Fibroblast of villous mesenchyme (primary cell): ENCODE measurements at places on chromosomes 1 and 21. TPM values are rescaled to one million over a fixed set of nuclear protein-coding genes. Genes with fewer than 3 reads are reported as not detected.

The PBX1 gene
- 62.8 and 67.4 TPM in 2 replicates for total RNA-seq

The PLEKHN1 gene
- 1.7 and 1.9 TPM in 2 replicates for total RNA-seq

The NT5C1A gene
- not detected in 2 replicates for total RNA-seq

The F5 gene
- total RNA-seq: not detected in 2 replicates

The NTMT2 gene
- not detected in 2 replicates for total RNA-seq

The ZNF644 gene
- 58.0 and 92.4 TPM in 2 replicates for total RNA-seq

The HNRNPCL2 gene
- not detected in 2 replicates for total RNA-seq

The RGS4 gene
- total RNA-seq: 63.9 and 78.0 TPM in 2 replicates

The MNDA gene
- not detected in 2 replicates for total RNA-seq

The PIK3R3 gene
- 10.3 and 14.2 TPM in 2 replicates for total RNA-seq

The RBM11 gene
- total RNA-seq: 0.32 and 0.43 TPM in 2 replicates

The AK4 gene
- 0.86 and 0.97 TPM in 2 replicates for total RNA-seq

The AADACL4 gene
- 0.43 TPM in 1 of 2 replicates, not detected in the other for total RNA-seq

The VAMP3 gene
- 85.0 and 138 TPM in 2 replicates for total RNA-seq

The TXNDC12 gene
- total RNA-seq: 44.8 and 57.0 TPM in 2 replicates
